ENCODE measurements at places on chromosomes 4 and X. TPM values are rescaled to one million over a fixed set of nuclear protein-coding genes. Genes with fewer than 3 reads are reported as not detected.

CETN2 gene
- total RNA-seq, result 35.3 TPM

HPSE gene
- 0.58 TPM for total RNA-seq

OPHN1 gene
- total RNA-seq, result 4.4 TPM

PAGE1 gene
- not detected for total RNA-seq

SPARCL1 gene
- 0.56 TPM for total RNA-seq

KIAA0232 gene
- total RNA-seq, result 17.8 TPM
